ENCODE measurements at places on chromosomes 1 and 21.

- peak; percentile 80 for DNase-seq
Measured at GRCh38 chr1:33918368-33918767, 54.5 kb downstream of the HMGB4 start.

DNA sequence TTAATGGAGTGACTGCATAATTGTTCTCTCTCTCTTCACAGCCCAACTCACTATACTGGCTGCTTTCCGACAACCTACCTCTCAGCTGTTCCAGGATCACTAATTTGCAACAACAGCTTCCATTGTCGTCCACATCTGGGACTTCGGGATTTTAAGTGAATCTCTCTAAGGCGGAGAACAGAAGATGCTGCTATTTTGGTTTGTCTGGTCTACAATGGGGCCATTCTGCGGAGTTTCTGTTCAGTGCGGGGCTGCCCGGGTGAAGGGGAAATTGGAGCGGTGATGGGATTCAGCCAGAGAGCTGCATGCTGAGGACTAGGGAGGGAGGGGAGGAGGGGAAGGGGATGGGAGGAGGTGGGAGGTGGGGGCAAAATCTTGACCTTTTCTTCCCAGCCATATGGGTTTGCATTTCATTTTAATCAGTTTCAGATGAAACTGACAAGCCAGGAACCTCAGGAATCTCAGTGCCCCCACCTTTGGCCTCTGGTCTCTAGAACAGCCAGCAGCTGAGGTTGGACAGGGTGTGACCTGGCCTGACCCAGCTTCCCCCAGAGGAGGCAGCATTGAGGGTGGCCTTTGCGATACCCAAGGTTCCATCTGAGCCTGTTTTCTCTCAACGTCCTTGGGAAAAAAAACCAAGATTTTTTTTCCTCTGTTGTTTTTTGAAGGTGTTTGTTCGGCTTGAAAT is 6.9 kb upstream of the SRP9 start:
- no peak for DNase-seq

GRCh38 chr1:57966340-57966739 is 542.5 kb upstream of the DAB1 start:
- DNase-seq: no peak

GRCh38 chr1:159849626-159850366 is 12.7 kb downstream of the VSIG8 start:
- peak; percentile 77 for DNase-seq

- no peak for DNase-seq
Measured at GRCh38 chr1:206923009-206923960, 1.5 kb upstream of the FCMR start.

GRCh38 chr1:11770011-11770410 is 8.0 kb downstream of the C1orf167 start:
- no peak for DNase-seq

GRCh38 chr1:27003745-27004470 is 8.7 kb downstream of the TENT5B start:
- no peak for DNase-seq

- peak; percentile 77 for DNase-seq
Measured at GRCh38 chr21:38355992-38356781, 99.4 kb downstream of the KCNJ15 start.

- no peak for DNase-seq
Measured at GRCh38 chr21:36186506-36187399, 30.1 kb downstream of the DOP1B start.

GRCh38 chr1:44251989-44252671 is 38.9 kb downstream of the DMAP1 start:
- no peak for DNase-seq

GRCh38 chr1:247330548-247331171 is 1.0 kb downstream of the ZNF496 start:
- no peak for DNase-seq

DNA sequence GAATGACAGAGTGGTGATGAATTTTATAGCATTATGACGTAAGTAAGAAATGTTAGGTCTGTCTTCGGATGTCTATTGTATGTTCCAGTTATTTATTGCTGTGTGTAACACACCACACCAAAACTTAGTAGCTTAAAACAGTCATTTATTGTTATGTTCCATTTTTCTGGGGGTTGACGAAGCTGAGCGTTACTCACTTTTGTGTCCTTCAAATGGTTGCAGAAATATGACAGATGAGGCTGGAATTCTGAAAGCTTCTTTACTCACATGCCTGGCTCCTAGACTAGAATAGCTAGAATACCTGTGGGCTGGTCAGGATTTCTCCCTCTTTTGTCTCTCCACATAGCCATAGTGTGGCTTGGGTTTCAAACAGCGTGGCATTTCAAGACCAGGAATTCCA is 62.1 kb upstream of the S1PR1 start:
- DNase-seq: peak; percentile 86

DNA sequence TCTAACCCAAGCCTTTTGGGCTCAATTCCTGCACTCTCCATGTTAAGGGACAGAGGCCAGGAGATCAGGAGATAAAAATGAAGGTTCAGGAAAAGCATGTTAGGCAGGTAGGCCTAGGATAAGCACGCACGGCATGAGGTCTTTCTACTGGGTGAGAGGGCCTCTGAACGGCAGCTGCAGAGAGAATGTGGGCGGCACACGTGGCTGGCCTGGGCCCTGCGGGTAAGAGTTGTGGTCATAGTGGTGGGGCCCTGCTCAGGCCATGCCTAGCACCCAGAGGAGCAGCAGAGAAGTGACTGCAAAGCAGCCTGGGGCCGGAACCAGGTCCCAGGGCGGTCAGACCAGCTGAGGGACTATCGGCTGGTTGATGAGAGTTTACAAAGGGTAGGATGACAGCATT is 7.5 kb upstream of the FOXO6 start:
- DNase-seq: peak; percentile 50

GRCh38 chr1:5634893-5635292 is 357.3 kb downstream of the NPHP4 start:
- DNase-seq: no peak

GRCh38 chr1:190608282-190608681 is 130.6 kb upstream of the BRINP3 start:
- no peak for DNase-seq

DNA sequence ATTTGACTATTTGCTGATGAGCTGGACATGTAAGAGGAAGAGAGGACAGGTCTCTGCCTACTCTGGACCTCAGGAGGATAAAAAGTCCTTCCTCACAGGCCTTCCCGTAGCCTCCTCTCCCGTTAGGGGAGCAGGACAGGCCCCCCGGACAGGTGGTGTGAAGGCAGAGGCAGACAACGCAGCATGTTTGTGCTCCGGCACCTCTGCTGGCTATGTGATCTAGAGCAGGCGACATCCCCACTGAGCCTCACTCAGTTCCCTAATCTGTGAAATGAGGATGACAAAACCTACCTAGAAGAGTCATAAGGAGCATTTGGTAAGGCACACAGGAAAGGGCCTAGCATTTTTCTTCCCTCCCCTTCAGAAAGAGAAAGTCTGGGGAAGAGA is 34.8 kb downstream of the KIAA1614 start:
- DNase-seq: no peak

GRCh38 chr1:24928689-24929397 is 1.2 kb downstream of the RUNX3 start:
- no peak for DNase-seq

GRCh38 chr21:34869545-34869944 is 179.6 kb downstream of the RUNX1 start:
- DNase-seq: no peak

GRCh38 chr1:8863138-8863537 is 15.3 kb downstream of the ENO1 start:
- DNase-seq: no peak

DNA sequence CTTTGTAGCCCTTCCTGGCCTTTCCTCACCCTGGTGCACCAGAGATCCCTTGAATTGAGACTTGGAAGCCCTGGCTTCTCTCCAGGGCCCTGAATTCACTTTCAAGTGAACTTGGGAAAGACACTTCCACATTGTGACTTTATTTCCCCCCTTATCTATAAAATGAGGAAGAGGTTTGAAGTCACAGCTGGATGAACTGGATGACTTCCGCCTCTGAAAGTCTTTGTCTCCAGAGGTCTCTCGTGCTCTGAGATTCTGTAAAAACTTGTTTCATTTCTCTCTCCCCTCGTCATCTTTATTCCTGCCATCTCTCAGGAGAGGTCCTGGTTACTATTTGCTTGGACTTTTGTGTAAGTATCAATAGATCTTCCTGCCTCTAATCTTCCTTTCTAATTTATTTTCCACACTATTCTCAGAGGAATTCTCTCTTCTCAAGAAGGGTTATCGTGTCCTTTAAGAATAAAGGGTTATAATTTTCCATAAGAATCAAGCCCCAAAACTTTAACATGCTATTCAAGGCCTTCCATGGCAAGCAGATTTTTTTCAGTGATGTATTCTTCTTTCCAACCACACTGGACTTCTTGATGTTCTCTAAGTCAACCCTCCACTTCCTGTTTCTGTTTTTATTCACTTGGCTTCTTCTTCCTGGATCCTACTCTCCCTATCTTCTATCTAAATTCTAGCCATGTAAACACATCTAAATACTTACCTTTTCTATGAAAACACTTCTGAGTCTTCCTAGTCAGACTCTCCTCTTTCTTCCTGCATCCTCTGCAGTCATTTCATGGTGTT is 6.5 kb upstream of the RPTN start:
- no peak for DNase-seq

GRCh38 chr21:25577424-25578055 is 29.7 kb downstream of the MRPL39 start:
- no peak for DNase-seq

DNA sequence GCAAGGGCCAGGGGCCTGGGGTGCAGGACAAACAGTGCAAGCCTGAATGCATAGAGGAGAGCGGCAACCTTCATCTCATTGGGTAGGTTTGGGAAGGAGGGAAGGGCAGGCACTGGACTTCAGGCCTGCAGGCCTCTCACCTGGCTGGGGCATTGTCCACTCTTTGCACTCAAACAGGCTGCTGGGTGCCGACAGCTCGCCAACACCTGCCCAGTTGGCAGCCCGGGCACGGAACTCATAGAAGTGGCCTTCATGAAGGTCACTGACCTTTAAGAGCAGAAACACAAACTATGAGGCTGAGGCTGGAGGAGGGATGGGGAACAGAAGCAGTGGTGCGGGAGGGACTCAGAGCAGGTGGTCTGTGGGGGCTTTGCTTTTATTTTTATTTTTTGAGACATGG is 30.7 kb downstream of the MYOM3 start:
- DNase-seq: no peak

GRCh38 chr21:33854604-33855003 is 61.0 kb downstream of the ATP5PO start:
- peak; percentile 85 for DNase-seq

GRCh38 chr1:85580872-85581801 is 576 bp downstream of the CCN1 start:
- peak; percentile 79 for DNase-seq

- peak; percentile 61 for DNase-seq
Measured at GRCh38 chr1:211928993-211929637, 98.6 kb upstream of the LPGAT1 start.

DNA sequence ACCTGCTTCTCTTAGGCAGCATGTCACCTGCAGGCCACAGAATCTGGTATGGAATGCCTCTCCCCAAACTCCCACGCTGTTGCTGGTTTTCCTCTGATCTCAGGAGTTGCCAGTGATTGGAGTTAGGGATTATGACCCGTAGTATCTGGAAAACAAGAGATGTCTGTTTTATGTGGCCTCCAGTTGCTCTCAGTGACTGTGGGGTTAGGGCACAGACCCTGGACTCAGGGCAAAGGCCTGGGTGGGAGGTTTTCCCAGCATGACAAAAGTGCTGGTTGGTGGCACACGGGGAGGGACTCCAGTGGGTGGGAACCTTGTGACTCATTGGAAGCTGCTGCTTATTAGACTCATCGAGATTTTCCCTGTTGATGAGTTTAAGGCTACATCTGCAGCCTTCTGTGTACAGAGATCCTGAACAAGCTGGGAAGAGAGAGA is at the start of gene NR1I3:
Gene NR1I3, minus strand, starts transcription at position 165 of the 435 bp plus-strand sequence. CDS start 1,638 bp downstream, outside the sequence.
- DNase-seq: no peak

DNA sequence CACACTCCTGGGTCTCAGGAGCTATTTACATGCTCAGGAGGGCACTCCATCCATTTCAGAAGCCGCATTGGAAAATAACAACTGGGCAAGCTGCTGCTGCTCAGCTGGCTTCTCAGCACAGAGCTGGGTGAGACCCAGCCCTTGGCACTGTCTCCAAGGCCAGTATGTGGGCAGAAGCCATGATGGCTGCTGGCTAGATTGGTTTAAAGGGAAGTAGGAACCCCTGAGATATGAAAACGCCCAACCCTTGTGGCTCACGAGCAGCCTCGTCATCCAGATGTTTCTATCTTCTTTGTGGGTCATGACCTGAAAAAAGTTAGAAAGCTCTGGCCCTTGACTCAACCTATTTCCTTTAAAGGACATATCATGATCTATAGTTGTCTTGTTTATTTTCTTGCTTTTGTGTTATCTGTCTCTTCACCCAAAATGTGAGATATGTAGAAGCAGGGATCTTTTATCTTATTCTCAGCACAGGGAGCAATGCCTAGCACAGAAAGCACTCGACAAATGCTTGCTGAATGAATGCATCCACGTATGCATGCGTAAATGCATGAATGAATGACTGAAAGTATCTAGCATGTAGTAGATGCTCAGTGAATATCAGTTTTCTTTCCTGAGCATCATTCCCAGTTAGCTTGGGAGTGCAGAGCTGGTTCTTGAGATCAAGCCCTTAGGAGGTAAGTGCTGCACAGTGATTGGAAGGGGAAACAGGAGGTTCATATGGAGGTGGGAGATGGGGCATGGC is 11.6 kb downstream of the MYBPH start:
- no peak for DNase-seq

DNA sequence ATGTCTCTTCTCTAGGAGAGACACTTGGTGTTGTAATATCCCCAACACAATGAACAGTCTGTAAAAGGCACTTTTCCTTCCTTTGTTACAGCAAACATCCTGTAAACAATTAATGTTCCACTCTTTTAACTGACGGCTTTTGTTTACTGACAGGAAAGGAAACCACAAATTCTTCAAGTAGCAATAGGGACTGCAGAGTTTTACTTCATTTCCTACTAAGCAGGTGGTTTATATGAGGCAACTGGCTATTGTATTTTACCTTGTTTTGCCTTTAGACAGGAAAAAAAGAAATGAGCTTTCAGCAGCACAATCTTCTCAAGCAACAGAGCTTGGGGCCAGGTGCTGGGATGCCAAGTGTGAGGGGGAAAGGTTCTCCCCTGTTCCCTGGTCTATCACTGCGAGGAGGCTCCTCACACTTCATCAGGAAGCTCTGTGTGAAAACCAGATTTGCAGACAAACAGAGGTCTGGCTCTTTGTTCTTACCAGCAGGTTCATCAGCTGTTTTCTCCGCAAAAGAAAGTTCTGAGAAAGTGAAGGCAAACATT is 51.2 kb downstream of the SIPA1L2 start:
- DNase-seq: peak; percentile 58

DNA sequence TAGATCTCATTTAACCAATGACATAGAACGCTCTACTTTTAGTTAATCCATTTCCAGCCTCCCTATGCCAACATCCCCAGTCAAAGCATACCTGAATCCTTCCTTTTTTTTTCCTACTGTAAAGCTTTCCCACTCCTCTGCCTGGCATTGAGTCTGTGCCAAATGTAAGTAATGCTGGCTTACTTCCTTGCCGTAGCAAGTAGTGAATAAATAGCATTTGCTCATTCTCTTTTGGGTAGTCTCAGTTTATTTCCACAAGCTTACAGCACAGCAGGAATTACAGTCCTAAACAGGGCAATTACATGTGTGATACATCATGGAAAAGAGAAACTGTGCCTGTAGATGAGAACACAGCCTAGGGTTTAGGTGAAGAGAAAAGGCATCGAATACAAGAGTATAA is 352.6 kb upstream of the NEGR1 start:
- no peak for DNase-seq

- no peak for DNase-seq
Measured at GRCh38 chr1:117188170-117188815, 22.4 kb downstream of the VTCN1 start.

GRCh38 chr1:148318904-148319242 is 164.2 kb downstream of the PPIAL4G start:
- DNase-seq: no peak
